ENCODE measurements at places on chromosomes 16 and 17.

GRCh38 chr17:33318241-33318640 is 25.1 kb upstream of the ASIC2 start:
- no peak for DNase-seq

GRCh38 chr17:68461589-68461988 is 4.3 kb upstream of the WIPI1 start:
- DNase-seq: no peak

DNA sequence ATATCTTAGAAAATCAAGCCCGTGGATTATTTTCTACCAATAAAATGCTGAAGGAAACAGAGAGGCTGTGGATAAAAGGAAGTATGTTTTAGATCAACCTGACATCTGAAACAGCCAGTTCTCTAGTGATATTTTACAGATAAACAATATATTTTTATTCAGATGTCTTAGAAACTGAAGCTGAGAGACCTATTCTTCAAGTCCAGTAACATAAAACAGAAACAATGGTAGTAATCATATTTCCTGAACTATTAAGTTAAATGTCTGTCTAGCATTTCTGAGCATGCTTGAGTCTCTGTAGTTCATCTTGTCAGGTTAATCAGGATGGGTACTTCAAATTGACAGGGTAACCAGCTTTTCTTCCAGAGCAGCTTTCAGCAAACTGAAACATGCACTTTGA is 449.6 kb upstream of the TOM1L1 start:
- no peak for DNase-seq

GRCh38 chr17:80862481-80862961 is 129.1 kb upstream of the CHMP6 start:
- DNase-seq: no peak

- DNase-seq: no peak
Observed at GRCh38 chr17:69245617-69246016, 17.0 kb upstream of the ABCA10 start.

DNA sequence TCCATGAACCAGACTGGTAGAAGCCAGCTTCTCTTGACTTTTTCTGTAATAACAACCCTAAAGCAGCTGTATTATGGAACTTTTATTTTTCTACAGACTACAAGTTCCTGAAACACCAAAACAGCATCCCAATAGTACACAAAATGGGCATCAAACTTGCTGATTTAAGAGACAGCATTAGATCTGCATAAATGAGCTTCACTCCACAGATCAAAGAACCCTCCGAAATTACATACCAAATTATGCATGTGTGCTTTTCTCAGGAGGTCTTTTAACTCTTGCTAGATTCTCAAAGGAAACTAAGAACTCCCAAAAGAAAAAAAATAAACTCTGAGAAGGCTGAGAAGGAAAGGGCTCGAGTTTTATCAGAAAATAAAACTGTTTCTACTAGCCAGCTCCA is 12.3 kb downstream of the UBE2G1 start:
- DNase-seq: no peak

GRCh38 chr16:30903002-30903401 is 6.6 kb downstream of the CTF1 start:
- DNase-seq: no peak

- no peak for DNase-seq
Observed at GRCh38 chr17:77396610-77397009, 255.8 kb downstream of the SEC14L1 start.

Measured in stimulated activated CD4-positive, alpha-beta T cell treated with anti-CD3 and anti-CD28 coated beads, Interleukin-4, amount 100 ng/mL, for 24 hours (primary cell).